ENCODE measurements at places on chromosomes 11 and 22. TPM values are rescaled to one million over a fixed set of nuclear protein-coding genes. Genes with fewer than 3 reads are reported as not detected.

Gene PRMT3
- 17.1 TPM for total RNA-seq

Gene OR52I1
- total RNA-seq = not detected

Gene POLDIP3
- total RNA-seq = 77.2 TPM

Gene CTSF
- total RNA-seq = 0.90 TPM

Gene C11orf54
- 17.9 TPM for total RNA-seq

Gene LINC01488
- not detected for total RNA-seq

Gene WNT11
- 0.83 TPM for total RNA-seq

DNA sequence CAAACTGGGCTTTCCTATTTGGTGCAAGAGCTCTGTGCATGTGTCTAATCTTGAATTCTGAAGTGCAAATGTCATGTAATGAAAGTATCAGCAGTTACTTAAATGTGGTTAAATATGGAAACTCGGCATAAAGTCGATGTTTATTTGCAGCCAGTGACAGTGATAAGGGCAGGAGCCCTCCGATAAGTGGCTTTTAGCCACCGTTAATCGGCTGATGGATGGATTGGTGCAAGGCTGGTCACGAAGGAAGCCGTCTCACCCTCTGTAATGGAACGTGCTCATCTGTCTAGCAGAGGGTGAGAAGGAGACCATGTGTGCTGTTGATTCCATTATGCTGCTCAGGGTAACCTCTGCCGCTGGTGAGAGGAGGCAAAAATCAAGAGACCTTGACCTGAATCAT is 121.8 kb upstream of the PAX6 start:
- no peaks in the 10 kb centered on the region for H3K36me3 ChIP-seq
- peaks cover 7% of the 10 kb centered on the region for H3K27me3 ChIP-seq
- no peak for DNase-seq
- no peak overlapping the region for H3K27ac ChIP-seq
- no peak overlapping the region for H3K4me3 ChIP-seq

DNA sequence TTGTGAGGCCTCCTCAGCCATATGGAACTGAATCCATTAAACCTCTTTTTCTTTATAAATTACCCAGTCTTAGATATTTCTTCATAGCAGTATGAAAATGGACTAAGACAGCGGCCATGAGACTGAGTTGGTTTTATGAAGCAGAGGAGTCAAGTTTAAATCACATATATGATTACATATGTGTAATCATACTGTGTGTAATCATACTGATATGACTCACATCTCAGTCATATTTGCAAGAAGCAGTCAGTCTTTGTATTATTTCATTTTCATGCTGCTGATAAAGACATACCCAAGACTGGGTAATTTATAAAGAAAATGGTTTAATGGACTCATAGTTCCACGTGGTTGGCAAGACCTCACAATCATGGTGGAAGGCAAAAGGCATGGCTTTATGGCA is 89.8 kb downstream of the SYT9 start:
- DNase-seq = no peak
- peaks cover 7% of the 10 kb centered on the region for H3K27me3 ChIP-seq
- H3K36me3 ChIP-seq = no peaks in the 10 kb centered on the region

DNA sequence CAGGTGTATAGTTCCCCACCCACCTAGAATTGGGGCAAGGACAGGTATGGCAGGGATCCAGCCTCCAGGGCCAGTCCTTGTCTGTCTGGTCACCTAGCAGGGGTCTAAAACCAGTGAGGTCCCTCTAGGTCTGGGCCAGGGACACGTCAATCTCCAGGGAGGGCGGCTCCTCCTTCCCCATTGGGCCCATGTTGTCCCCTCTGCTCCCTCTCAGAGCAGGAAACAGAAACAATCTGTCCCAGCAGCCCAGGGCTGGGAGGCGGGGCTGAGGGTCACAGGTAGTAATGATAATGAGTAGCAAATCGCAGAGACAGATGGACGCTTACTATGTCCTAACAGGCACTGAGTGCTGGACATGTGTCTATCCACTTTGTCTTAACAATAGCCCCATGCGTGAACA is 22.8 kb upstream of the SYT7 start:
- H3K4me3 ChIP-seq = no peak overlapping the region
- no peak for DNase-seq
- no peaks in the 10 kb centered on the region for H3K36me3 ChIP-seq
- H3K27me3 ChIP-seq = peaks cover 3% of the 10 kb centered on the region
- no peak overlapping the region for H3K27ac ChIP-seq

DNA sequence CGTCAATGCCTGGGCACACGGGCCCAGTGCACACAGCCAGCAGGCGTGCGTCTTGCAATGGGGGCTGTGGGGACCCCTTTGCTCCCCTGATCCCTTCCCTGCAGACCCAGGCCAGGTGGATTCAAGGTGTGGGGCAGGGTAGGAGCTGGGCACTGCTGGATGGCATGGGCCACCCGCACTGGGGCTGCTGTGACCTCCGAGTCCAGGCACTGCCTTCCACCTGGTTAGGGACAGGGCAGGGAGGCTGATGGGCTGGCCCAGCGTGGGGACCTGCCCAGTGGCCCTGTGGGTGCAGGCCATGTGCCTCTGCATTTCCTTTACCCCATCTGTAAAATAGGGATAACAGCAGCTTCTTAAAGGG is 22.9 kb downstream of the KCNQ1 start:
- peak overlapping the region; percentile 50 for H3K4me3 ChIP-seq
- peak overlapping the region; percentile 66 for H3K27ac ChIP-seq
- peaks cover 2% of the 10 kb centered on the region for H3K36me3 ChIP-seq
- peaks cover 6% of the 10 kb centered on the region for H3K27me3 ChIP-seq
- H3K4me1 ChIP-seq = peaks cover 58% of the 10 kb centered on the region
- peak; percentile 21 for DNase-seq

- no peak overlapping the region for H3K4me3 ChIP-seq
- no peak overlapping the region for H3K27ac ChIP-seq
- peaks cover 20% of the 10 kb centered on the region for H3K27me3 ChIP-seq
- no peak for DNase-seq
Measured at GRCh38 chr11:117492578-117493251, 165.1 kb downstream of the CEP164 start.

DNA sequence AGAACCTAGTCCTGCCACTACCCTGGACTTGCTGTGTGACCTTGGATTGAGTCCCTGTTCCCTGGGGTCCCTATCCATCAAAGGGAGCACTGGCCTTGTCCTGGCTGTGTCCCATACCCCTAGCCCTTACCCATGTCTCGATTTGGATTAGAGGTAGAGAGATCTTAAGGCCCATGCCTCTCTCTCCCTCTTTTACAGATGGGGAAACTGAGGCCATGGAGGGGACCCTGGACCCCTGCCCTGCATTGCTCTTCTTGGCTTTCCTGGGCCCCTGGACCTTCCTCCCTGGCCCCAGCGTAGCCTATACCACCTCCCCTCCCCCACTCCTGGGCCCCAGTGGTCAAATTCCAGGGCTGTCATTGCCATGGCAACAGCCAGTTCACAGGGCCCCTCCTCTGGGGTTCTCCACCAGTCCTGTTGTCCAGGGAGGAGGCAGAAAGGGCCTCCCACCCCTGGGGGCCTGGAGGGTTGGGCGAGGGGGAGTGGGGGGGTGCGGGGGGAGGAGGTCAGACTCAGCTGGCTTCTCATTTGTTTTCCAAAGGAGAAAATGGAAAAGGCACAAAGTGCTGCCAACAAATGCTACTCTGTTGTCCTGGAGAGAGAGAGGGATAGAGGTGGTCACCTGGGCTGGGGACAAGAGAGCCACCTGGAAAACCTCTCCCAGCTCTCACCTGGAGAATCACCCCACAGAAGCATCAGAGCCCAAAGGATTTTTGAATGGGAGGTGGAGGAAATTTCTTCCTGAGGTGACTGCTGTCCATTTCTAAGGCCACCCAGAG is 23.3 kb downstream of the ARHGEF17 start:
- H3K27me3 ChIP-seq = peaks cover 3% of the 10 kb centered on the region
- no peak for DNase-seq
- no peak overlapping the region for H3K4me3 ChIP-seq
- peaks cover 16% of the 10 kb centered on the region for H3K4me1 ChIP-seq

- no peak for DNase-seq
- no peaks in the 10 kb centered on the region for H3K36me3 ChIP-seq
- H3K27me3 ChIP-seq = no peaks in the 10 kb centered on the region
- H3K27ac ChIP-seq = no peak overlapping the region
- H3K4me1 ChIP-seq = no peaks in the 10 kb centered on the region
Measured at GRCh38 chr22:48319321-48320047, 1508.2 kb downstream of the BRD1 start.

DNA sequence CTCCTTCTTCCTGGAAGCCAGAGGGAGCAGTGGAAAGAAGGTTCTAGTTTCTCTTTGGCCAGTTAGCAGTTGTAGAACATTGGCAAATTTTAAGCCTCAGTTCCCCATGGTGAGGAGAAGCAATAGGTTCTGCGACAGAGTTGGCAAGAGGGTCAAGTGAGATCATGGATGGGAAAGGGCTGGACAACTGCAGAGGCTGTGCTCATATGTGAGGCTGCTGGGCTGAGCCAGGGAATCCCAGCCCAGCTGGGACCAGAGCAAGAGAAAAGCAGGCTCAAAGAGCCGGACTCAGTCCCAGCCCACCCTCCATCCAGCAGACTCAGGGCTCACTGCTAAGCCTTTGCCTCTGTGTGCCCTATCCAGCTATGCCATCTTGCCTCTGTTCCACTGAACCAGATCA is 66.8 kb upstream of the MYOD1 start:
- H3K4me3 ChIP-seq = no peak overlapping the region
- DNase-seq = no peak
- no peak overlapping the region for H3K27ac ChIP-seq

- H3K4me3 ChIP-seq = no peak overlapping the region
- H3K36me3 ChIP-seq = no peaks in the 10 kb centered on the region
- H3K4me1 ChIP-seq = peaks cover 12% of the 10 kb centered on the region
- no peak for DNase-seq
Measured at GRCh38 chr11:130427581-130428315, 661 bp downstream of the ADAMTS8 start.

DNA sequence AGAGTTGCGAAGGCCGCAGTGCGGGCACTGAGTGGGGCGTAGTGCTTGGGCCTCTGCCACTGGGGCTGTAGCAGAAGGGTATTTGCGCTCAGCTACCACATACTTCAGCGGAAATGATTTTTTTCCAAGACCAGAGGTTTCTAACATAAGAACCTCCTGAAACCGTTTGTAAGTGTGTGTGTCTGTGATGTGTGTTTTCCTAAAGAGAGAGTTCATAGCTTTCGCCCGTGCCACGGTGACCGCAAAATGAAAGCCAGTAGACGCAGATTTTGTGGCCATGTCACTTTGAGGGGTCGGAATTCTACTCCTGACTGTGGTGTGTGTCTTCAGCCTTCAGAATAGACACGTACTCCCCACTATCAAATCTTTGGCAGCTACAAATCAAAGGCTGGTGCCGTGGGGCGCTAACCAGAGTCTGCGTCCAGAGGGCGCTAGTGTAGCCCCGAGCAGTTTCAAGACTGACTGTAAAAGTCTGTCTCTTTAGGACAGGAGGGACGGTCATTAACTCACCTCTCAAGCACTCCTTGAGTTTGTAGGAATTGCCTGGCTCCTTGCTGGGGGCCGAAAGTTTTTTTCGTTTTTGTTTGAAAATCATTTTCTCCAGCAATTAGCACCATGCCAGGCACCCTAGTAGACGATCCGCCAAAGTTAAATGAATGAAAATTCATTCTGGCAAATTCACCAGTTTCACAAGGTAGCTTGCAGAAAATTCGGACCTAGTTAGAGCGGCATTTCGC is 2.5 kb upstream of the CALCA start:
- H3K27ac ChIP-seq = no peak overlapping the region
- H3K4me3 ChIP-seq = peak overlapping the region; percentile 65
- peaks cover 74% of the 10 kb centered on the region for H3K27me3 ChIP-seq
- H3K36me3 ChIP-seq = no peaks in the 10 kb centered on the region

- H3K36me3 ChIP-seq = no peaks in the 10 kb centered on the region
- no peaks in the 10 kb centered on the region for H3K27me3 ChIP-seq
- H3K4me1 ChIP-seq = no peaks in the 10 kb centered on the region
- H3K4me3 ChIP-seq = no peak overlapping the region
- H3K27ac ChIP-seq = no peak overlapping the region
Measured at GRCh38 chr11:46520971-46521745, 72.7 kb downstream of the AMBRA1 start.

DNA sequence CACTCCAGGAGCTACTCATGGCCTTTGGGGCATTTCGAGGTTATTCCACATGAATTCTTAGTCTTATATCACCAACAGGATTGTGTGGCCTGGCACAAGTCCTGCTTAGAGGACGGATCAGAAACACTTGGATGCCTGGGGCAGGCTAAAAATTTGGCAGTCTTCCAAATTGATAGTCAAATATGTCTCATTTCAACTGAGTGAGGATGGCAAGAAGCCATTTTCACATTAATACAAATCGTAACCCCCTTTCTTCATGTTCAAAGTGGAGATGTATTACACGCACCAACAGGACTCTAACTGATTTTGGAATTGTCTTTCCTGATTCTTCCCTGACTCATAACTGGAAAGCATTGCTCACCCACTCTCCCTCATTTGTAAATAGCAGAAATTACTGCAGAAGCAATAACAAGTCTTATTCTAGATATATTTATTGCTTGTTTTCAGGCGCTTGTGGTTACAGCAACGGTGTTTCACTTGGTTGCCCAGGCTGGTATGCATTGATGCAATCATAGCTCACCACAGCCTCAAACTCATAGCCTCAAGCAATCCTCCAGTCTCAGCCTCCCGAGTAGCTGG is 10.3 kb upstream of the CCDC86 start:
- no peak overlapping the region for H3K4me3 ChIP-seq
- no peak overlapping the region for H3K27ac ChIP-seq
- H3K27me3 ChIP-seq = peaks cover 14% of the 10 kb centered on the region
- DNase-seq = no peak

GRCh38 chr11:126339863-126340434 is 15.5 kb upstream of the ST3GAL4 start:
- no peak overlapping the region for H3K4me3 ChIP-seq
- no peaks in the 10 kb centered on the region for H3K27me3 ChIP-seq
- H3K27ac ChIP-seq = no peak overlapping the region
- H3K4me1 ChIP-seq = peaks cover 32% of the 10 kb centered on the region

DNA sequence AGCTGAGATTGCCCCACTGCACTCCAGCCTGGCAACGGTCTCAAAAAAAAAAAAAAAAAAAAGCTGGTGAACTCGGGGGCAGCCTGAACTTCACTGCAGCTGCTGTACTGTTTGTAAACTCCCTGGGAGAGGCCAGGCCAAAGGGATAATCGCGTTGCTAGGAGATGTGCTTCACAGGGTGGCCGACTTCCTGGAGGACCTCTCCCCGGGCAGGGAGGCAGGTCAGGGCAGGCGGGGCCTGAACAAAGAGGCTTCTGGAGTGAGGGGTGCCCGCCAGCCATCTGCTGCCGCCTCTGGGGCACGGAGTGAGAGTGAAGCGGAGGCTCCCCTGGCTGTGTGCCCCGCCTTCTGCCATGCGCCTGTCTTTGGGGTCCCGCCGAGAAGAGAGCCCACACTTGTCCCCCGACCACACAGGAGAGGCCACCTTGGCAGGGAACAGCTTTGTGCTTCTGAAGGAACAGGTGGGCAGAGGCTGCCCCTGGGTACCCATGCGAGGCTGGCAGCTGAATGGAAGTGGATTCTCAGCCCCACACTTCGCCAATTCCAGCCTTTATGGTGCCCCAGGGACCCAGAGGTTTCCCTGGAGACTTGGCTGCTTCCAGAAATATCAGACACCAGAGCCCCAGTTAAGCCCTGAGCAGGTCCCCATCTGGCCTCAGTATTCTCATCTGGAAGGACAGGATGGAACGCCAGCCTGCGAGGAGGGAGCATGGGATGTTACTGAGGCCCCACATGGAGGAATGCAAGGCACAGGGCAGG is 29.6 kb downstream of the TMEM184B start:
- no peaks in the 10 kb centered on the region for H3K27me3 ChIP-seq
- no peak for DNase-seq
- no peak overlapping the region for H3K4me3 ChIP-seq
- H3K36me3 ChIP-seq = peaks cover 5% of the 10 kb centered on the region
- H3K27ac ChIP-seq = no peak overlapping the region
- peaks cover 4% of the 10 kb centered on the region for H3K4me1 ChIP-seq

Data from activated CD8-positive, alpha-beta T cell treated with anti-CD3 and anti-CD28 coated beads, Interleukin-2, amount 10 ng/mL, durations not matched to agents 7 days and 5 days (primary cell).